Left cardiac atrium (tissue), 4 donors: ENCODE measurements at places on chromosomes 11 and 22. TPM values are rescaled to one million over a fixed set of nuclear protein-coding genes. Genes with fewer than 3 reads are reported as not detected.

Gene GGTLC3
- total RNA-seq = not detected

Gene PHOX2A
- total RNA-seq = not detected

Gene OR56A1
- total RNA-seq = not detected

Gene TLCD5
- 14.1 TPM for total RNA-seq

Gene ZP1
- total RNA-seq = not detected

GRCh38 chr11:121426476-121427399, 25.4 kb upstream of the SORL1 start:
- DNase-seq = peak; percentile 62

- DNase-seq = no peak
Observed at GRCh38 chr22:36860017-36860416, 789 bp upstream of the NCF4 start.

DNA sequence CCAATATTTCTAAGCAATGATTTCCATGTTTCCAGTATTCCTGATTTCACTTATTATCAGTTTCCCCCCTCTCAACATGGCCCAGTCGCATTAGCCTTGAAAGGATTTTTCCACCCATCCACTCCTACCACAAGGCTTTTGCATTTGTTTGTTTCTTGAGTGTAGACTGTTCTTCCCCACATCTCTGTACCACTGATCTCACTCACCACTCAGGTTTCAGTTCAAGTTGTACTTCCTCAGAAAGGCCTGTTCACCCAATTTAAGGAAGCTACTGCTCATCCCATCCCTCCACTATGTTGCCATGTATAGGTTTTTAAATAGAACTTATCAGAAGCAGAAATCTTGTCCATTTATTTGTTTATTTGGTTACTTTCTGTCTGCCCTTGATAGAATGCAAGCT, 472.3 kb downstream of the FAM181B start:
- no peak for DNase-seq

GRCh38 chr22:46604306-46604690, 15.9 kb upstream of the GRAMD4 start:
- no peak for DNase-seq

DNA sequence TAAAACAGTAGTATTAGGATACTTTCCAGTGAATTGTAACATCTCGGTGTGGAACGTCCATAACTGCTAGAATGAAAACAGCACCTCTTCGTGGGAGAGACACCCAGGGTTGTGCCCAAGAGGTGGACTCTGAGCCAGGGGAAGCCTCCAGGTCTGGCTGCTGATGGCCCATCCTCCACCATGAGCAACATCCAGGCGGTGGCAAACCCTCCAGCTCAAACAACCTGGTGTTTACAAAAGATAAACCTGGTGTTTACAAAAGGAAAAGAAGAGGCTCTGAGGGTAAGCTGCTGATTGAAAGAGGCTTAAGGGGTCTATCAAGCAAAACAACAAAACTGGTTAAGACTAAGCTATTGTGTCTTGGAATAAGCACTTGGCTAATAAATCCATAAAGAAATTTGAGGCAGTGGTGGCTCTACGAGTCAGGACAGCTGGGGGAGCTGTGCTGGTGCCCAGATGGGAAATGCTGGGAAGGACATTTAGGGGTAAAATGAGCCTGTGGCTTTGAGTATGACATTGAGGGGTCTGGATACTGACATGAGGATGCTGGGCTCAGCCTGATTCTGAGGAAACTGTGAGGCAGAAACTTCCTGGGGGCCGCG, 909.0 kb downstream of the BRD1 start:
- no peak for DNase-seq

DNA sequence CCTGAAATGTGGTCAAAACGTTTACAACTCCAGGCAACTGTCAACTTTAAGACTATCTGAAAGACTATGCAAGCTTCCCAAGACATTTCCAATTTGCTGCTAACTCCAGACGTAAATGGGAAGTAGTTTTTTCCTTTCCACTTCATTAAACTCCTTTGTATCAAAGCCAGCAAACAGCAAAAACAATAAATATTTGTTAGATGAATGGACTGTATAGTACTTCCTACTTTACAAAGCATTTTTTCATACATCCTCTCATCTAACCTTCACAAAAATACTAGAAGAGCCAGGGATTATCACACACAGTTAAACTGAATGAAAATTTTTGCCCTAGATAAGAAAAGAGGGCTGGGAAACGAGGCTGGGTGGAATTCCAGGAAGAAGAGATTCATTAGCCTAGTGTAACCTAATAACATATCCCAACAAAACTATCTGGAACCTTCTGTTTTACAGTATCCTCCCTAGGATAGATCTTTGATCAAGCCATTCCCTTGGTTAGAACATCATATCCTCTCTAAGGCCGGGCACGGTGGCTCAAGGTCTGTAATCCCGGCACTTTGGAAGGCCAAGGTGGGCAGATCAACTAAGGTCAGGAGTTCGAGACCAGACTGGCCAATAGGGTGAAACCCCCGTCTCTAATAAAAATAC, 10.4 kb downstream of the NUP98 start:
- no peak for DNase-seq

DNA sequence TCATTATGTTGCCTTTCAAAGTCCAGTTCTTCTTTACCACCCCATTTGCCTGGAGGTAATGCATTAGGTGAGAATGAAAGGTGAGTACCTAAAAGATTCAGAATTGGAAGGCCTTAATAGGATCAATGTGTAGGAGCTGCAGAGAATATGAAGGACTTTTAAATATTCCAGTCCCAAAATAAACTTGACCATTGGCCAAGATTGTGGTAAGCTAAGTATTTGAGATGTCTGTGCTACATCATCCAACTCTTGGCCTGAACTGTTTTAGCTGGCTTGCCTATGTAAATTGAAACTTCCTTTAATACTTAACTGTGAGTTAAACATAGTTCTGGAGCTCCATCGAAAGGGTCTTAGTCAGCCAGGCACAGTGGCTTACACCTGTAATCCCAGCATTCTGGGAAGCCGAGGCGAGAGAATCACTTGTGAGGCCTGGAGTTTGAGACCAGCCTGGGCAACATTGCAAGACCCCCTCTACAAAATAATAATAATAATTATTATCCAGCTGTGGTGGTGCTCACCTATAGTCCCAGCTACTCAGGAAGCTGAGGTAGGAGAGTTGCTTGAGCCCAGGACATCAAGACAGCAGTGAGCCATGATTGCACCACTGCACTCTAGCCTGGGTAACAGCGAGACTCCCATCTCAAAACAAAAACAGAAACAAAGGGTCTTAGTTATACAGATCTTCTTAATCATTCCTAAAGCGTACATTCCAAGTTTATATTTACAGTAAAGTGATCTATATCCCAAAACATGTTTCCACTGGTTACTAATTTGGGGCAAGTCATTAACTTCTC, 29.8 kb downstream of the MTMR3 start:
- DNase-seq = no peak

GRCh38 chr22:42430528-42431125, 1.6 kb downstream of the NFAM1 start:
- DNase-seq = no peak

DNA sequence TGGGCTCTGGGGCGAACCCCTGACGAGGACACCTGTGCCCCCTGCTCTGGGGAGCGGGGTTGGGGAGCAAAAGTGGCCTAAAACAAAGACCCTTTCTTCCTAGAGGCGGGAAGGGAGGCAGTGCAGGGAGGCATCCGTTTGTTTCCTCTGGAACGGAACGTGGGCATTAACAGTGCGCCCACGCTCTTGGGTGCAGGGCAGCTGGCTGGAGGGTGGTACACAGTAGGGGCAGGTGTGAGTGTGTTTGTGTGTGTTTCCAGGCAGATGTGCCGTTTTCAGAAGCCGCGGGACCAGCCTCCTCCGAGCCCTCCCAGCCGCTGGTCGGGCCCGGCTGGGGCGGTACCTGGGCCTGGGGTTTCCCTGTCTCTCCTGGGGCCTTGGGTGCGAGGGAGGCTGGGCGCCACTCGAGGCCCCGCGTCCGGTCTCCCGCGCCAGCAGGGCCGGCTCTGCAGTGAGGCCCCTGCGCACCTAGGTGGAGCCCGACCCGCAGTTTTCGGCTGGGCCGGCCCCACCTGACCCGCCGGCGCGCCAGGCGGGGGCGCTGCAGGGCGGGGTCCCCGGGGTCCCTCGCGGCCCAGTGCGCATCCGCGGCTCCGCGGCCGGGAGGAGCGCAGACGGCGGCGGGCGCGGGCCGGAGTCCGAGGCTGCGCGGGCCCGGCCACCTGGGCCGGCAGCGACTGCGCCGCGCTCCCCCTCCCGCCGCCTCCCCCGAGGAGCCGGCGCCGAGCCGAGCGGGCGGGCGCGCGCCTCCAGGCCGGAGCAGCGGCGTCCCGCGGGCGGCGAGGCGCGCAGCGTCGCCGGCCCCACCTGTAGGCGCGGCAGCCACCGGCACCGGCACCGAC, 1252.7 kb downstream of the BRD1 start:
- DNase-seq = peak; percentile 44

DNA sequence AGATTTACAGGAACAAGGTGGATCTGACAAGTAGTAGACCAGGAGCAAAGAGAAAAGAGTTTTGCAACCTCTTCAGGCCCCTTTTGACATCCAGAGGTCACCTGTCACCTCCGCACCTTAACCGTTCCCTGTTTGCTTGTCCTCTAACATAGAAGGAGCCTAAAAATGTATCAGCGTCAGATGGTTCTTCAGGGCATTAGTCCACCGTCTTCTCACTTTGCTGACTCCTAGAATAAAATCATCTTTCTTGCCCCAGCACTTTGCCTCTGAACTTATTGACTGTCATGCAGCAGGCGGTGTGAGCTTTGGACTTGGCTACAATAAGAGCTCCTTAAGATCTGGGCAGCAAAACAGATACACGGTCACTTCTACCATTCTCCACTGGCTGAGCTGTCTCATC, 339.7 kb upstream of the B3GAT1 start:
- DNase-seq = no peak

DNA sequence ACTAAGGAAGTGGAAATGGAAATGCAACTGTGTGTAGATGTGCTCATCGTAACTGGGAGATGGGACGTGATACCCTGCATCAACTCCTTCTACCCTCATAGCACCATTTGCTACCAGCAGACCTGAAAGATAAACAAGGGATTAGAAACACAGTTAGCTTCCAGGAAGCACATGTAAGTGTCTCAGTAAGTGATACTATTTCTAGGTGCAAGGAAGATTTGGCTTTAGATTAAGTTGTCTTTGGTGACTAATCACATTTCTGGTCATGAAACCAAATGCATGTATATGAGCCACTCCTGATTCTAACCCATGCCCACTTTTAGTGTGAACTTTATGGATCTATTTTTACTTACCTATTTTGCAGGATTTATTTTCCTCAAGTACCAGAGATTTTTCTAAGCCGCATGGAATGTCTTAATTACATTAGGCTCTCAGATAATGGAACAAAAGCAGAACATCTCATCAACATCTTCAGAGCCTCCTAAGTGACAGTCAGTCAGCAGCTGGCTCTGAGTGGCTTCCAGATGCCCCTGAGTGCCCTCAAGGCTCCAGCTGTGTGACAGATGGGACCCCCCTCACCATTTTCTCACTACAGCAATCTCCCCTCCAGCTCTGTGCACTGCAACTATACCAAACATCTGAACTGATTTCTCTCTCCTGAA, 21.2 kb downstream of the SLC5A12 start:
- DNase-seq = no peak

DNA sequence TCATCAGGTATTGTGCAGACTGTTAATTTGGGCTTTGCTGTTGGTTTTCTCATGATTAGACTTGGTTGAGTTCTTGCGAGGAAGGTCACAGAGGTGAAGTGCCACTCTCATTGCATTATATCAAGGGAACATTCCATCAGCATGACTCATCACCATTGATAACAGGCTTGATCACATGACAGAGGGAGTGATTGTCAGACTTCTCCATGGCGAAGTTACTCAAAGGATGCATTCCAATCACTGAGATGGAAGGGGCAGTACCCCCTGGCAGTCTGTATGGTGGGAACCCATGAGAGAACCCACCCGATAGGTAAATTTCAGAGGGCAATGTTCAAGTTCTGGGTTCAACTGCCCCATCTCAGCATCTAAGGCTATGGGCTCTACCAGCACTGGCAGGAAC, 19.4 kb upstream of the P2RY2 start:
- no peak for DNase-seq

GRCh38 chr11:103413266-103413888, 304.2 kb downstream of the DYNC2H1 start:
- no peak for DNase-seq

GRCh38 chr11:59025097-59025496, 61.0 kb upstream of the GLYATL1B start:
- no peak for DNase-seq

DNA sequence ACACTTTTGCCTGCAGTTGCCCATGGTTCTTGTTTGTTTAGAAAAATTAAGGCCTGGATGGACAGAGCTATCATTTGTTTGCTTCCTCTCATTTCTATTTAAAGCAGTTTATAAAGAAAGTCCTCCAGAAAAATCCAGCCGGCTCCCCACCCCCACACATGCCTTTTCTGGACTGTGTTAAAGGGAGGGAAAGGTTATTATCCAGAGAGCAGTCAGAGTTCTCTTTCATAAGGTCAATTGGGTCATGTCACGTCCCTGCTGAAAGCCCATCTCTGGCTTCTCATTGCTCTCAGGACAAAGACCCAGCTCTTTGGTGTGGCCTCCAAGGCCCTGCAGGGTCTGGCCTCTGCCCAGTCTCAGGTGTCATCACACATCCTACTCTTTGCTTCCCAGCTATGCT, 9.8 kb upstream of the GRK3 start:
- no peak for DNase-seq

GRCh38 chr22:49057910-49058309, 769.8 kb downstream of the BRD1 start:
- DNase-seq = no peak

- DNase-seq = no peak
Observed at GRCh38 chr11:66066751-66067150, 3.3 kb upstream of the PACS1 start.

DNA sequence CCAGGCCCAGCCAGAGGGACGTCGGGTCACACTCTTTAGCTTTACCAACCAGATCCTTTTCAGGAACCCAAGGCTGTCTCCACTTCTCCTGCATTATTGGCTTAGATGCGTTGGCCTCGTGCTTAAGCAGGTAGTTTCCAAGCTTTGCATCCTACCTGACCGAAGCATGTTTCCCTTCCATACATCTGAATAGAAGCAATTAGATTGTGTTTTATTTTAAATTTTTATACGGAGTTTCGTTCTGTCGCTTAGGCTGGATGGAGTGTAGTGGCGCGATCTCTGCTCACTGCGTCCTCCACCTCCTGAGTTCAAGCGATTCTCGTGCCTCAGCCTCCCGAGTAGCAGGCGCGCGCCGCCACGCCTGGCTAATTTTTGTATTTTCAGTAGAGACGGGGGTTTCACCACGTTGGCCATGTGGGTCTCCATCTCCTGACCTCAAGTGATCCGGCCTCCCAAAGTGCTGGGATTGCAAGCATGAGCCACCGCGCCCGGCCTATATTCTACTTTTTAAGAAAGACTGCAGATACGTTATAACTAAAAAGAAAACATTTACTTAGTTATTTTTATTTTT, 677 bp downstream of the DYNC2H1 start:
- DNase-seq = no peak

DNA sequence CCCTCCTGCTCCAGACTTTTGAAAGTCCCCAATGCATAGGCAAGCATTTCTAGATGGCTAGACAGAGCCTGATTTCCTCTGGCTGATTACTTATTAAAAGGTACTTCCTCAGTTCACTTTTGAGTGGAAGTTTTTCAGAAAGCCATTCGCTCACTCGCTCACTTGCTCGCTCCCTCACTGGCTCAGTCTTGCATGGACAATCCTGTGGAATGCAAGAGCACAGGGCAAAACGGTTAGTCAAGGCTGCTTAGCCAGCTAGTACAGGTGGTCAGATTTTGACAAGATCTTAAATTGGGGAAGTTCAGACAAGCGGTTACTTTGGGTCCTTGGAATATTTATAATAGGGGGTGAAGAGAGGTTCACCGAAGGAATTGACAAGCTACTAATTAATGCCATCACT, 101.0 kb downstream of the ARL14EP start:
- no peak for DNase-seq
